ENCODE measurements at places on chromosomes 2 and 18. TPM values are rescaled to one million over a fixed set of nuclear protein-coding genes. Genes with fewer than 3 reads are reported as not detected.

GRCh38 chr2:70258532-70258875 is 567 bp downstream of the PCYOX1 start:
- peak overlapping the region; percentile 90 for H3K27ac ChIP-seq
- no peaks in the 10 kb centered on the region for H3K36me3 ChIP-seq
- no peaks in the 10 kb centered on the region for H3K27me3 ChIP-seq
- DNase-seq, result peak; percentile 71
- peaks cover 5% of the 10 kb centered on the region for H3K4me1 ChIP-seq
- H3K4me3 ChIP-seq, result peak overlapping the region; percentile 75

DNA sequence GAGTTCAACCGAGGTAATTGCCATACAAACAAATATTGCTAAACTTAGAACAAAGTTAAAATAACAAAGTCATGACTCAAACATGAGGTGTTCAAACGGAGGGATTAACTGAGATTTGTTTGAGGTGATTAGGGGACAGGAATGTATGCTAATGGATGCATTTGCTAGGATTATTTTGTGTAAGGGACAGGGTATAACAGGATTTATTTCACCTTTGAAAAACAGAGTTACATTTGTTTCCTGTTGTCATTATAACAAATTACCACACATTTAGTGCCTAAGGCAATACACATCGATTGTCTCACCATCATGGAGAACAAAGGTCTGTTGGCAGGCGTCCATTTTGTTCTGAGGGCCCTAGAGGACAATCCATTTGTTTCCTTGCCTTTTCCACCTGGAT is 304.3 kb upstream of the CNTNAP5 start:
- H3K27ac ChIP-seq, result no peak overlapping the region
- no peaks in the 10 kb centered on the region for H3K27me3 ChIP-seq
- no peak overlapping the region for H3K4me3 ChIP-seq

RNF152 gene
- 5.4 TPM for total RNA-seq

DNA sequence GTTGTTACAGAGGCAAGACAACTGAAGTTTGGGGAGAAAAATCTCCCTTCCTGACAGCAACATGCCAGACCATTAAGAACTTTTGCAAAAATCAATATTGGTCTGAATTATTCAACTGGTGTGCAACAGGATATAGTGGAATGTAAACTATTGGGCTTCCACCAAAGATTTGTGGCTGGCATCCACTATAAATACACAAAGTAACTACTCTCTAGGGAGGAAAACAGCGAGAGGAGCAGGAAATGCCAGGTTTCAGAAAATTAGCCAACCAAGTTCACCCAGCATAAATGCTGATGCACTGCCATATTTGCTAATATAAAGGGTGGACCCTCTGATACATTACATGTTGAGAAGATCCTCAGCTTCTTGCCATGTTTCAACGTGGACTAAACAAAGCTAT is 267.6 kb upstream of the LYPD1 start:
- H3K4me3 ChIP-seq, result no peak overlapping the region
- DNase-seq, result peak; percentile 26
- H3K27me3 ChIP-seq, result no peaks in the 10 kb centered on the region
- no peaks in the 10 kb centered on the region for H3K36me3 ChIP-seq
- no peak overlapping the region for H3K27ac ChIP-seq

PDCL3 gene
- total RNA-seq, result 11.1 TPM

DNA sequence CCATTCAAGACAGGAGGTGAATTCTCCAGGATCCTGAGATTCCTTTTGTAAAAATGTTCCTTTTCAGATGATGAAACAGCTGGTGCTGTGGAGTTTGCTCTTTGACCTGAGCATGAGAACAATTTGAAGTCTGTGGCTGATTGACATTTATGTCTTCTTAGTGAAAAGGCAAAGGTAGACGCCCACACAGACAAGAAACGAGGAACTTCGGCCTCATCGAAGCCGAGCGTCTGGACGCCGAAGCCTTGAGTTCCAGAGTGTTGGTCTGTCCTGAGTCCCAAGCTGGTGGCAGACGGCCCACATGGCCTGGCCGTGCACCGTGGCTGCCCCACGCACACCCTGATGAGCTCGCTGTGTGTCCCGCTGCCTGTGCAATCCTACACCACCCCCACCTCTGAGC is 20.7 kb upstream of the SNTG2 start:
- DNase-seq, result no peak
- peaks cover 1% of the 10 kb centered on the region for H3K27me3 ChIP-seq
- no peak overlapping the region for H3K4me3 ChIP-seq
- H3K36me3 ChIP-seq, result no peaks in the 10 kb centered on the region

DNA sequence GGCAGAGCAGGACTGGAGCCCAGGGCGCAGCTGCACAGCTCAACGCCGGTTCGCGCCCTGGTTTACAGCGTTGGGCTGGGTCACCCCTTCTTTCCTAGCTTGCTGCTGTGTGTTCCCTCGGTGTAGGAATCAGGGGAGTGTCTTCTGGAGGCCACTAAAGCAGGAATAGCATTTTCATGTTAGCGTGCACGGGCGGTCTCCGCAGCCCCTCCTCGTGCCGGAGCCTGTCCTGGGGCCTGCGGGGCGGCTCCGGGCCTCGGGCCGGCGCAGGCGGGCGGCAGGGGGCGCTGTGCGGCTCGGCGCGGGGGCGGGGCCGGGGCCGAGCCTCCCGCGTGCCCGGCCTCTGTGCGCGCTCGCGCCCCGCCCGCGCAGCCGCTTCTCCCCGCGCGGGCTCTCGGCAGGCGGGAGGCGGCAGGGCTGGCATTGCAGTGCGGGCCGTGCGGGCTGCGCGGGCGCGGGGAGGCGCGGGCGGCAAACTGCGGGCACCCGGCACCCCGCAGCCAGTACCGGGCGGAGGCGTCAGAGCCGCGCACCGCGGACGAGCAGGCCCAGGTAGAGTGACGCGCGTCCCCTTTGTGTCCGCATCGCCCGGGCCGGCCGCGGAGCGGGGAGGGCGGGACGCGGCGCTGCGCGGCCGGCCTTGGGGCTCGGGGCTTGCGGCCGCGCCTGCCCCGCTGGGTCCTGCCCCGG is at the start of gene RNF144A:
RNF144A (plus strand) TSS at position 342 of the 690 bp plus-strand sequence. CDS start 79,515 bp downstream, outside the sequence.
- no peaks in the 10 kb centered on the region for H3K4me1 ChIP-seq
- H3K36me3 ChIP-seq, result no peaks in the 10 kb centered on the region
- H3K27me3 ChIP-seq, result no peaks in the 10 kb centered on the region
- H3K27ac ChIP-seq, result no peak within 1 kb of the TSS
- DNase-seq, result peak; percentile 82

FOSL2 gene
- 83.5 TPM for total RNA-seq

DNA sequence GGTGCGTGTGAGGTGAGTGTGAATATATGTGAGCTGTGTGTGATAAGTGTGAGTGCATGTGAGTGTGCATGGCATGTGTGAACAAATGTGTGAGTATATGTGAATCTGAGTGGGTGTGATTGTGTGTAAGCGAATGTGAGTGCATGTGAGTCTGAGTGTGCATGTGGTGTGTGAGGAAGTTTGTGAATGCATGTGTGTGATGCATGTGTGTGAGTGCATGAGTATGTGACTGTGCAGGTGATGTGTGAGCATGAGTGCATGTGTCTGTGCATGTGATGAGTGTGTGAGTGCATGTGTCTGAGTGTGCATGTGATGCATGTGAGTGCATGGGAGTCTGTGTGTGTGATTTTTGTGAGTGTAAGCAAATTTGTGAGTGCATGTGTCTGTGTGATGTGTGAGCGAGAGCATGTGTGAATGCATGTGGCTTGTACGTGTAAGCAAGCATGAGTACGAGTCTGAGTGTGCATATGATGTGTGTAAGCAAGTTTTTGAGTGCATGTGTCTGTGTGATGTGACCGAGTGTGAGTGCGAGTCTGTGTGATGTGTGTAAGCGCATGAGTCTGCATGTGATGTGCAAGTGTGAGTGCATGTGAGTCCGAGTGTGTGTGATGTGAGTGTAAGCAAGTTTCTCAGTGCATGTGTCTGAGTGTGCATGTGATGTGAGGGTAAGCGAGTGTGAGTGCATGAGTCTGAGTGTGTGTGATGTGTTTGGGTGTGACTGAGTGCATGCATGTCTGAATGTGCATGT is 43.3 kb downstream of the COPS8 start:
- peak overlapping the region; percentile 76 for H3K27ac ChIP-seq
- DNase-seq, result no peak
- no peaks in the 10 kb centered on the region for H3K36me3 ChIP-seq
- no peak overlapping the region for H3K4me3 ChIP-seq
- no peaks in the 10 kb centered on the region for H3K27me3 ChIP-seq

DNA sequence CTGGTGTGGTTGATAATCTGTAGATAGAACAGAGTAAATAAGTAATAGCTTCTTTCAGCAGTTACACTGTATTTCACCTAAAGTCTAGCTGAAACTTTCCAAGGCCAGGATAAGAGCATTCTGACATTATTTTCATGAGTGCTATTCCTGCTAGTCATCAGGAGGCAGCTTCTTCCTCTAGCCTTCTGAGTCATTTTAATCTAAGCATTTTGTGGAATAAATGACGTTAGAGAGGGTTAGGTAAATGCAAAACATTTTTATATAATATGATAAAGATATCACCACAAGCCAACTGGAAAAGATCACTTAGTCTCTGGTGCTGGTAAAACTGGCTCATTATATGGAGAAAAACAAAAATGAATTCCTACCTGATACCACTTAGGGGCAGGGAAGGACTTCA is 138.5 kb downstream of the MEP1B start:
- no peaks in the 10 kb centered on the region for H3K27me3 ChIP-seq
- H3K4me3 ChIP-seq, result no peak overlapping the region
- peak; percentile 79 for DNase-seq
- H3K27ac ChIP-seq, result peak overlapping the region; percentile 36
- H3K36me3 ChIP-seq, result no peaks in the 10 kb centered on the region

C2orf80 gene
- not detected for total RNA-seq

GRCh38 chr18:46849007-46849406 is 68.3 kb downstream of the PIAS2 start:
- DNase-seq, result no peak
- H3K4me1 ChIP-seq, result no peaks in the 10 kb centered on the region
- no peaks in the 10 kb centered on the region for H3K27me3 ChIP-seq
- no peak overlapping the region for H3K27ac ChIP-seq

GRCh38 chr2:132430895-132431294 is 14.3 kb downstream of the GPR39 start:
- H3K27ac ChIP-seq, result no peak overlapping the region
- no peaks in the 10 kb centered on the region for H3K36me3 ChIP-seq
- H3K4me1 ChIP-seq, result no peaks in the 10 kb centered on the region
- no peaks in the 10 kb centered on the region for H3K27me3 ChIP-seq
- DNase-seq, result no peak

ALPI gene
- total RNA-seq, result not detected

LONRF2 gene
- total RNA-seq, result under 0.01 TPM

DNA sequence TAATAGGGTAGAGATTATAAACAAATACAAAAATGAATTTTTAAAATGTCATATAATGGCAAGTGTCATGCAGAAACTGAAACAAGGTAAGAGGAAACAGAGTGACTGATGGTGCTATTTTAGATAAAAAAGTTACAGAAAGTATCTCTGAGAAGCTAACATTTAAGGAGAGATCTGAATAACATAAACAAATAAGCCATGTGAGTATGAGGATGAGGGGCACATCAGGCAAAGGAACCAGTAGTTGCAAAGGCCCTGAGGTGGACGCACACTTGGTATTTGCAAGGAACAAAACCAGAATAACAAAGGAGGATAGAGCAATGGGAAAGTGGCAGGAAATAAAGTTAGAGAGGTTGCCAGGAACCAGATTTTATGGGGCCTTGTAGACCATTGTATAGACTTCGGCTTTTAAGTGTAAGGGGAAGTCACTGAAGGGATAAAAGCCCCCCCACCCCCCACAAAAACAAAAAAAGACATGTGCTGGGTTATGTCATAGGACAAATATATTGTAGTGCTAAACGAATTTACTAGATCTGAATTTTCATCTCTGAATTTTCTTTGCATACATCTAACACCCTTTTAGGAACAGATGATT is 159.2 kb downstream of the DTNB start:
- no peaks in the 10 kb centered on the region for H3K27me3 ChIP-seq
- peaks cover 14% of the 10 kb centered on the region for H3K4me1 ChIP-seq
- H3K27ac ChIP-seq, result no peak overlapping the region
- no peaks in the 10 kb centered on the region for H3K36me3 ChIP-seq
- DNase-seq, result no peak
- H3K4me3 ChIP-seq, result no peak overlapping the region

DNA sequence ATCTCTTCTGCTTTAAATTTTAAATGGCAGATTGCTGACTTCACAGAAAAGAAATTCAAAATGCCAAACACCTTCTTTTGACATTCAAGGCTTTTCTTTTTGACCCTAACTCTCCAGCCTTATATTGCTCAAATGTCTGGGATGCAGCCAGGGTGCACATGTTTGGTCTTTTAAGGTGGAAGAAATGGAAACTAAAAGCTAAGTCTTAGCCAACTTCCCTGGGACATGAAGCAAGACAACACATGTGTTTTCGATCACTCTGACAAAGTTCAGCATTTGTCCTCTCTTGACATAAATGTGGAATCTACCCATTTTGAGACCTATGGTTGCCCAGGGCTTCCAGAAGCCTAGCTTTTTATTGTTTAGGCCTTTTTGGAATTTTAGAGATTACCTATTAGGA is 161.6 kb downstream of the RDH14 start:
- H3K27me3 ChIP-seq, result no peaks in the 10 kb centered on the region
- H3K36me3 ChIP-seq, result no peaks in the 10 kb centered on the region
- no peak overlapping the region for H3K27ac ChIP-seq
- DNase-seq, result peak; percentile 30
- H3K4me3 ChIP-seq, result no peak overlapping the region

DNA sequence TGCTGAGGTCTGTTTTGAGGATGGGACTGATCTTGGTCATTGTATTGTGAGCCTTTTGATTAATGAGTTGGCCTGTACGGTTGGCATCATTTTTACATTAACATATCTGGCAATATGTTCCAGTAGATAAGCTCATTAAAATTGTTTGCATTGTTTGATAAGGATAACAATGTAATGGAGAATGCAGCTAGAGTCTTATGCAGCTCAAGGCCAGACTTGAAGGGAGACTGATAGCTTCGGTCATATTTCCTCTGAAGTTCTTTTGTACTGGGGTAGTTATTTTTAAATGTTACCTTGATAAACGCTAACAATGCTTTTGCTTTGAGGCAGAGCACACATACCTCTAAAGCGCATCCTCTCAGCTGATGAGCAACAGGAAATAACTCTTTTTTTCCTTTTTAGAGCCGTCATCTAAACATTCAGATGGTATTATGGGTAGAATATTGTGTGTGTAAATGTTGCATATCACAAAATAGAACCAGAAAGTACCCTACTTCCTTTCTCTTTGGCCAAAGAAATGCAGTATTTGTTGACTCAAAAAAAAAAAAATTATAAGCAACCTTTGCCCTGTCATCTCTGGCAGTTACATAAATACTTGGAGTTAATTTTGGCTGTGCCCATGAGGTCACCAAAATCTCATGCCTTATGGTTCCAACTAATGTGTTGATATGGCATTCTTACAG is 1.3 kb downstream of the MAPRE2 start:
- H3K27me3 ChIP-seq, result no peaks in the 10 kb centered on the region
- no peaks in the 10 kb centered on the region for H3K36me3 ChIP-seq
- H3K4me1 ChIP-seq, result peaks cover 24% of the 10 kb centered on the region
- no peak overlapping the region for H3K27ac ChIP-seq

GRCh38 chr2:62036229-62036628 is 130.8 kb downstream of the COMMD1 start:
- H3K4me3 ChIP-seq, result no peak overlapping the region
- DNase-seq, result no peak
- H3K36me3 ChIP-seq, result no peaks in the 10 kb centered on the region

NDC80 gene
- total RNA-seq, result 10.9 TPM

- H3K27ac ChIP-seq, result peak overlapping the region; percentile 23
- H3K4me3 ChIP-seq, result no peak overlapping the region
- peak; percentile 70 for DNase-seq
- H3K27me3 ChIP-seq, result no peaks in the 10 kb centered on the region
- H3K36me3 ChIP-seq, result peaks cover 25% of the 10 kb centered on the region
- peaks cover 32% of the 10 kb centered on the region for H3K4me1 ChIP-seq
These were observed 127.5 kb upstream of the DAPL1 start for GRCh38 chr2:158667586-158667985.

SNORC gene
- total RNA-seq, result 0.63 TPM
